RWPE2 (cell line): ENCODE measurements at places on chromosomes 12 and 14.

DNA sequence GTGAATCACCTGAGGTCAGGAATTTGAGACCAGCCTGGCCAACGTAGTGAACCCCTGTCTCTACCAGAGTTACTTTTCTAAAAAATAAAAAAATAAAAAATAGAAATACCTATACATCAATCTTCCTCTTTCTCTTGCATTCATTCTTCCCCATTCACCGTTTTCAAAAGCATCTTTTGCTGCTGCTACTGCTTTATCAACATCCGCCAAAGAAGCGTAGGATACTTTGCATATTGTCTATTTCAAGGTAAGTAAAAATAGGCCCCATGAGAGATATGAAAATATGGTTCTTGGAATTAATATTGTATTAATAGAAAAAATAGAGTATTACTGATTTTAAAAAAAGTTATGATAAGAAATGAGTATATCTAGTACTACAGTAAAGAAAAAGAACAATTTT, 32.3 kb downstream of the ALDH1L2 start:
- no peak for DNase-seq

- no peak for DNase-seq
Measured at GRCh38 chr12:21607701-21608100, 3.1 kb upstream of the GYS2 start.

DNA sequence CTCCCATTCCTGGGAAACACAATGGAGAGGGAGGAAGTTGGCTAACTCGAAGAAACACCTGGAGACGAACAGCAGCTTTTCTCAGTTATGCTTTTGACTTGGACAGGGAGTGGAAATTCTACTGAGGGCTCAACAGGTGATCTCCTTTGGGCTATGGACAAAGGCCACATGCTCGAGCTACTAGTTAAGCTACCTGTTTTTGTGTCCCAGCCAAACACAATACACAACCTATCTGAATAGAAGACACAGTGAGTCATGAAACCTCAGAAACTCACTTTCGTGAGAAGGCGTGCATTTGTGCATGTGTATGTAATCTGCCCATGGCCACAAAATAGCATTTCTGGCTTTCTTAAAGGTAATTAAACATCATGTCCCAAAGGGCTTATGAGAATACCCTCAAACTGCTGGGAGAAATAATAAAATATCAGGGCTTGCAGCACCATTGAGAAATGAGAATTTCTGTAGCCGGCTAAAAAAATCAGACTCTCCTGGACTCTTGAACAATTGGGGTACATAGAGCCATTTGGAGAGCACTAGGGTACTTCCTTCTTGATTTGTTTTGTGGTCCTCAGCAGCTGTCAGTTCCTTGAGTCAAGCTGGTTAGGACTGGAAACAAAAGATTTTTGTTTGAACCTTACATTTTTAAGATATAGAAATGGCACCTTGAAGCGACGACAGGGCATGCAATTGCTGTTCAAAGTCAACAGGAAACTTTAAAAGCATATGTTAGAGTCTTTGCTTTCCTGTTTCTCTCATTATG, 85.5 kb upstream of the PTHLH start:
- DNase-seq = no peak

GRCh38 chr14:91021115-91021514, 39.3 kb downstream of the RPS6KA5 start:
- no peak for DNase-seq

GRCh38 chr12:26732005-26732908, 100.7 kb downstream of the ITPR2 start:
- no peak for DNase-seq

- DNase-seq = no peak
Measured at GRCh38 chr12:93061473-93062419, 132.7 kb upstream of the EEA1 start.

- no peak for DNase-seq
Measured at GRCh38 chr12:105481392-105482300, 151.2 kb downstream of the C12orf75 start.

DNA sequence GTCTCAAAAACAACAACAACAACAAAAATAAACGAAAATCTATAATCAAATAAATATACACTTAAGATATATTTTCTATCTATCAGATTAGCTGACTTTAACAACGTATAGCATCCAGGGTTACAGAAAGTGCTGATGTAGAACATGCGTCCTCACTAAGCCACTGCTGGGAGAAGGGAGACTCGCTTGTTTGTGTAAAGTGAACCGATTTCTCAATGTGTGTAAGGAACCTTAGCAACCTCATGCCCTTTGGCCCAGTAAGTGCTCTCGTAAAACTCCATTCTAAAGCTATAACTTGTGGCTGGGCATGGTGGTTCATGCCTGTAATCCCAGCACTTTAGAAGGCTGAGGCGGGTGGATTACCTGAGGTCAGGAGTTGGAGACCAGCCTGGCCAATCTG, 23.8 kb downstream of the NFKBIA start:
- no peak for DNase-seq

GRCh38 chr12:92570056-92570753, 132.6 kb upstream of the PLEKHG7 start:
- no peak for DNase-seq
